ENCODE measurements at places on chromosomes 1 and 21. TPM values are rescaled to one million over a fixed set of nuclear protein-coding genes. Genes with fewer than 3 reads are reported as not detected.

Gene CYP4A22
- not detected for total RNA-seq

Gene GSTM1
- not detected for total RNA-seq

Gene ACAP3
- total RNA-seq: 42.2 TPM

- peak overlapping the region; percentile 8 for H3K27ac ChIP-seq
- DNase-seq: no peak
- peaks cover 15% of the 10 kb centered on the region for H3K4me1 ChIP-seq
- H3K4me3 ChIP-seq: no peak overlapping the region
Measured at GRCh38 chr21:31447505-31447904, 103.4 kb upstream of the TIAM1 start.

GRCh38 chr1:229408458-229409037 lies 25.3 kb downstream of the ACTA1 start:
- DNase-seq: no peak
- H3K27me3 ChIP-seq: peaks cover 88% of the 10 kb centered on the region
- H3K4me3 ChIP-seq: peak overlapping the region; percentile 6
- no peak overlapping the region for H3K27ac ChIP-seq
- H3K4me1 ChIP-seq: peaks cover 37% of the 10 kb centered on the region
- H3K36me3 ChIP-seq: no peaks in the 10 kb centered on the region

DNA sequence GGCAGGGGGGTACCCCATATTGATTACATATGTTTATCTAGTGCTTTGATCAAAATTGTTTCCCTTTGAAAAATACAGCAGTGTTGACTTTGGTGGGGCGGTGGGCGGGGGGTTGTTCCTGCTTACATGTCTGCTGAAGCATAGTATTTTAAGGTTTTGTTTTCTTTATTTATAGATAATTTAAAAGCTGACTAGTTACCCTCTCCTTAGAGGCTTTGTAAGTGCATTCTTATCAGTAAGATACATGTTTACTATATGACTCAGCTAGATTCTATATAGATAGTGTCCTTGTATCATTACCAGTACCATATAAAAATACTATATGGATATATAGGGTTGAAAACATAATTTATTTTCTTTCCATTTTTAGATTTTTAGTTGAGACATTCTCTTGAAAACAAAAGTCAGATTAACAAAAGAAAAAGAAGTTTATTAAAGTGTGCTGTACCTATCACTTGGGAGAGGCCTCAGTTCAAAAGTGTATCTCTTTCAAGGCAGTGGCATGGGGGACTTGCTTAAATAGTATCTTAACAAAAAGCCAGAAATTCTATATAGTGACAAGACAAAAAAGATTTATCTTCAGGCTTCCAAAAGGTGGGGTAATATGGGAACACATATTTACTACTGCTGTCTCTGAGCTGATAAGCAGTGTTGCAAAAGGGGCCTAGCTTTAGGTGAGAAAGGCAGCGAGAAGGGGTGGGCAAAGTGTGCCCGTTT lies 79.0 kb downstream of the HS2ST1 start:
- H3K27ac ChIP-seq: no peak overlapping the region
- no peaks in the 10 kb centered on the region for H3K27me3 ChIP-seq
